Putamen (tissue), 1 donor: ENCODE measurements at places on chromosomes 7 and 10.

DNA sequence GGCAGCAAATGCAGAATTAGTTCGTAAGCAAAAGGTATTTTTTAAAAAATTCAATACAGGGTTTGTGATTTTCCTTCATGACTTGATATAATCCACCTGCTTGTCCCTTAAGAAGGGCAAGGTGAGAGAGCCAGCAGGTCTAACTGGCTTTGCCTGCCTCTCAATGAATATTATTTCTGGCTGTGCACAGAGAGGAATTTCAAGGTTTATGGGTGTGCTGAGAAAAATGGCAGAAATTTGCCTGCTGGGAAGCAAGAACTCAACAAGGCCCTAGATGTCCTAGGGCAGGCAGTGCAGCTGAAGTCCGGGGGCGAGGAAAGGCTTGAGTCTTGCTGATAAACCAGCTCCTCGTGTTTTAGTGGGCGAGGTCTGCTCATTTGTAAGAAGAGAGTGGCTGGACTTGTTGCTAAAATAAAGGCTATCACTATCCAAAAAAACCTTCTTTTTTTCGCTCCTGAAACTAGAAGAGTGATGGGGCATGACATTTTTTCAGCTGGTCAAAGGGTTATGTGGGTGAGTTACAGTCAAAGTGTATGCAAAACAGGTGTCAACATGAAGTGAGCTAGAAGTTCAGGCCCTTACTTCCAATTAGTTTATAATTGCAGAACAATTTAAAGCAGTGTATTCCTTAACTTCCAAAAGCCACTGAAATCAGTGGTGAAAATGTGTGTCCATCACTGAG is 385.8 kb upstream of the KLF6 start:
- DNase-seq: no peak

DNA sequence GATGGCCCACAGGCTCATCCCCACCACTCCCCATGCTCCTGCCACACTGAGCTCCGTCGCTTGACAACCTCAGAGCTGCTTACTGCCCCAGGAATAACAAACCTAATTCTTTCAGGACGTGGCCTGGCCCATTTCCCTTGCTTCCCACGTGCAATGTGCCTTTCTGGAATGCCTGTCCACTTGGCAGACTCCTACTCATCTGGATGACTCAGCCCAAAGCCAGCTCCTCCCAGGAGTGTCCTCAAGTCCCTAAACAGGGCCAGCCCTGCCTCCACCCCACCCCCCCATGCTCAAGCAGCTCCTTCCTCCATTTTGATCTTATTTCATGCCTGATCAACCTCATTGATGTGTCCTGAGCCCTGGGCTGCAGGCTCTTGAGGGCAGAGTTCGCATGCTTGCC is 164.9 kb upstream of the RNF32 start:
- DNase-seq: no peak

DNA sequence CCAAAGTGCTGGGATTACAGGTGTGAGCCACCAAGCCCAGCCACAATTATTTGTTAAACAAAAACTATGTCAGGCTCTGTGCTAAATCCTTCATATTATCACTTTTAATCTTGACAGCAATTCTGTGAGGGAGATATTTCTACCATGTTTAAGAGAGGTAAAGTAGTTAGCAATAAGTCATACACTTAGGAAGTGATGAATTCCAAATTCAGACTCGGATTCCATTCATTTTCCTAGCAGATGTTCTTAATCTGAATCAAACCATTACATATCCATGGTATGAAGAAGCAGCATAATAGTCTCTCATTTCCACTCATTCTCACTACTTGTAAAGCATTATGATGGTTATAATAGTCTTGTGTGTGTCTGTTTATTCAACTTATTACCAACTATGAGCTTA is 2.9 kb upstream of the CD36 start:
- DNase-seq: no peak

- no peak for DNase-seq
Measured at GRCh38 chr10:105185161-105185560, 544.1 kb downstream of the SORCS3 start.

GRCh38 chr7:101174322-101174854 is 5.7 kb downstream of the NAT16 start:
- DNase-seq: no peak

- DNase-seq: no peak
Measured at GRCh38 chr10:85978566-85979358, 387.8 kb downstream of the GRID1 start.

DNA sequence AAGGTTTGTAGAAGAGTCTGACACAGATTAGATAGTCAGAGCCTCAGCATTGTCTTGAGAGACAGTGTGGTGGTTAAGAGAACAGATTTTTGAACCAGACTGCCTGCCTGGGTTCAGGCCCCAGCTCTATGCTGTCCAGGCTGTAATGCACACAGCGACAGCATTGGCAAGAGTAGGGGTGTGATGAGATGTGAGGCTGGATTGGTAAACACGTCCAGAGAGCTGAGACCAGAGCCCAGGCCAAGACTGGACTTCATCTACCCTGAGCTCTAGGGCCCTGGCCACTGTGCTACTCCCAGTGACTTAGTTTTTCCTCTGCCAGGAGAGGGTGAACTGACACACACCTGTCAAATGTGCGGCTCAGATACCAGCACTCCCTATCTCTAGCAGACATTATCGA is 360.4 kb downstream of the RPS24 start:
- no peak for DNase-seq

- no peak for DNase-seq
Measured at GRCh38 chr7:80771523-80771922, 133.1 kb downstream of the CD36 start.

GRCh38 chr7:92279396-92280031 is 33.7 kb downstream of the ANKIB1 start:
- no peak for DNase-seq

- no peak for DNase-seq
Measured at GRCh38 chr7:100167912-100168323, 499 bp downstream of the GAL3ST4 start.

DNA sequence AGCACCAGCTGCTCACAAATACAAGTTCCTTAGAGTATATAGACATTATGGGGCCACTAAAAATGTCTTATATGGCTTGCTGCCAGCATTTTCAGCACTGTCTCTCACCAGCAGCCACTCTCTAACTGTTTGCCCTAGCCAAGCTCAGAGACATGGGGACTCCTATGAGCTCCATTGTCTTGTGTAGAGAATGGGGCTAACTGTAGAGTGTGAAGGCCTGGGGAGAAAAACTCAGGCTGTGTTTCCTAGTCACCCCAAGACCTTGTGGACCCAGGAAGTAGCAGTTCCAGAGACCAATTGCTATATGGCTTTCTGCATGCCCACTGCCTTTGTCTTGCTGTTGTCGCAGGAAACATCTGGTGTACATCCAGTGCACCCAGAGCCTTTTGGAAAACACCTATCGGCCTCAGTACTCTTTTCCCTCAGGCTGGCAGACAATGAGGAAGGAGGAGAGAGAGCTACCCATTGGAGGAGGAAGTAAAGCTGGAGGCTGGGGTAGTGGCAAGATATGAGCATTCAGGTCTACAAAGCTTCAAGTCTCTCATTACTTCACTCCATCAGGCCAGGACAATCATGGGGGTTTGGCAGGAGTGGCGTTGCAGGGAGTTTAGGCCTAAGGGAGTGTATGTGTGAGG is 28.4 kb downstream of the ENTPD1 start:
- no peak for DNase-seq

DNA sequence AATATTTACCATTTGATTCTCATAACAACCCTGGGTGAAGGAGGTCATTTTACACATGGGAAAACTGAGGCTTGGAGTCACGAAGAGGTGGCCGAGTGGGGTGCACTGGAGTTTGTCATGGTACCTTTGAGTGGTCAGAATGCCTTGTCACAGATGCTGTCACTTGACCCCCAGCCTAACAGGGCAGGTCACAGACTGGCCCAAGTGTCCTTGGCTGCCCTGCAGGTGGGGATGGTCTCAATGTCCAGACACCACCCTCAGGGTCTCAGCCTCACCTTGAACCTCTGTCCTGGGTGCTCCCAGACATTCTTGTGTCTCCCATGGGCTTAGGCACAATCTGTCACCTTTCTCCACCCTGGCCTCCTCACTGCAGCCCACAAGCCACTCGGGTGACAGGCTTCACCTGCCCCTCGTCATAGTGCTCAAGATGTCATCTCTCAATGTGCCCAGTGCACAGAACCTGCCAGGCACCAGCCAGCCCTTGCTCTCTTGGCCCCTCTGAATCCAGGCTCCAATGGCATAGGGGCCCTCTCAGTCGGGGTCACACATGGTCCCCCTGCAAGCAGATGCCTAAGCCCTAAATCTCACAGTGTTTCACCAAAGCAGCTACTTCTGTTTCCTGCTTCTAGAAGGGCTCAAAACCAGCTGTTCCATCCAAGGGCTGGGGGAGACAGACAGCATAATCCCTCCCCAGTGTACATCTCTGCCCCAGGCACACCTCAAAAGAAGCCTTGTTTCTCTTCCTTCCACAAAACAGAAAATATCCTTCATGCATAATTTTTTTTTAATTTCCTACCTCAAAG is 76.8 kb upstream of the NANOS1 start:
- DNase-seq: no peak

DNA sequence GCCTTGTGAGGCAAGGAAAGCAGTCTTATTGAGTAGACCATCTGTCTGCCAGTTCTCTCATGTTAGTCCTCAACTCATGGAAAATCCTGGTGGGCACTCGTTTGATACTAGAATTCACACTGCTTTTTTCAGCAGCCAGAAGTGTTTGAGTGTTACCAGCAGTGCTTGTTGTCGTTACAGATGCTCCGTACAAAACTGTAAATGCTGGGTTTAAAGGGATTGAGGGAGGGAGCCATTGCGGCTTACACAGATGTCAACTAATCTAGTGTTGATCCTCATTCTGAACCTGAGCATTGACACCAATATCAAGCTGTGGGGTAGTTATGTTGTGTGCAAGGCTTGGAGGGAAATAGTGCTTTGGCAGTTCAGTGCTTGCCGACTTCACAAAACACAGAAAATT is 348.6 kb downstream of the AUTS2 start:
- no peak for DNase-seq

GRCh38 chr10:67696029-67696428 is at the start of gene CTNNA3:
CTNNA3 (minus strand) TSS chr10:67696195.
- DNase-seq: no peak

DNA sequence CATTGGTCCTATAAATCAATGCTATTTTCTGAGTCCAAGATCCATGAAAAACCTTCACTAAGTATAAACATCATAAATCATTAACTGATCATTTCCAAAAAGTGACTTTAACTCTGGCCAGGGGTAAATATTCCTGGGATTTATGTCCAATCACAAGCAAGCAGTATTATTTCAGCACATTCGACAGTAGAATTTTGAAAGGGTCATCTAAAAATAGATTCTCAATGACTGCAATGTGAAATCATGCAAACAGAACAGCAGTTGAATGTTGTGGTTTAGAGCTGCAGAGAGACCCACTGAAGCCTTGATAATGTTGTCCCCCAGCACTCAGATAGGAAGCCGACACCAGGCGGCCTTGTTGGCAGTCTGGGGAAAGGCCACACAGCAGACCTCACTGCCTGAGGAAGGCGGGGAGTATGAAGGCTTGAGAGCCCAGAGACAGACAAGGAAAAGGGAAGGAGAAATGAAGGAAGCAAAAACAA is 38.1 kb downstream of the FAM107B start:
- DNase-seq: no peak

DNA sequence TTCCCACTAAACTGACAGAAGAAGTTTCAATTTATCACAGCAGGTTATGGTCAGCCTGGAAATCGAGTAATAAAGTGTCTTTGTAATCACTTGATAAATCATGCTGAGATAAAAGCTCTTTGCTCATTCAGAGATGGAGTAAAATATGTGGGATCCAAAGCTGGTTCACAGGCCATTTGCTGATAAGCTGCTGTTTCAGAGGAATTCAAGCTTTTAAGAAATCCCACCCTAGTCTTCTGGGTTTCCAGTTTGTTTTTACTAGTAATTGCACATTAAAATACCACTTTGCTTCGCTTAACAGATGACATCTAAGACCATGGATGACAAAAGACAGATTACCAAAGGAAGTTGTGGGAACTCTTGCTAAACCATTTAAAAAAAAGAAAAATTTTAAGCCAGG is 37.4 kb upstream of the CDK6 start:
- DNase-seq: no peak

- no peak for DNase-seq
Measured at GRCh38 chr10:43943818-43944360, 295.2 kb upstream of the ZNF32 start.

- DNase-seq: no peak
Measured at GRCh38 chr10:78798976-78799730, 269.6 kb upstream of the ZMIZ1 start.
